ENCODE measurements at places on chromosomes 2 and 18. TPM values are rescaled to one million over a fixed set of nuclear protein-coding genes. Genes with fewer than 3 reads are reported as not detected.

The REG1B gene
- not detected for total RNA-seq

DNA sequence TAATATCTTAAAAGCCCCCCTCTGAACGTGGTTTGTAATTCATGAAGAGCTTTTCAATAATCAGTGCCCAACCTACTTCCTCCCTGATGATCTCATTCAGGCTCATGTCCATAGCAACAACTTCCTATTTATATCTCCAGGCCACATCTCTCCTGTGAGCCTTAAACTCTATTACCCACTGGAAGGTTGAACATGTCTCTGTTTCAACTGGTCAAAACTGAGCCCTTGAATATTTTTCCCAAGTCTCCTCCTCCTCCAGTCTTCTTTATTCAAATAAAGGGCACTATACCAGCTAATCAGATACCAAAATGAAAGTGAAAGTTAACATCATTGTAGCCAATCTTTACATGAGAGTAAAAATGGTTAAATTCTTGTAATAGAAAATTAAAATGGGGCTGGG, 63.7 kb upstream of the ITGA4 start:
- DNase-seq = no peak

- no peak for DNase-seq
These were observed 80.6 kb downstream of the TRABD2A start for GRCh38 chr2:84800194-84800805.

- no peak for DNase-seq
These were observed 124.4 kb downstream of the GRB14 start for GRCh38 chr2:164496881-164497280.

DNA sequence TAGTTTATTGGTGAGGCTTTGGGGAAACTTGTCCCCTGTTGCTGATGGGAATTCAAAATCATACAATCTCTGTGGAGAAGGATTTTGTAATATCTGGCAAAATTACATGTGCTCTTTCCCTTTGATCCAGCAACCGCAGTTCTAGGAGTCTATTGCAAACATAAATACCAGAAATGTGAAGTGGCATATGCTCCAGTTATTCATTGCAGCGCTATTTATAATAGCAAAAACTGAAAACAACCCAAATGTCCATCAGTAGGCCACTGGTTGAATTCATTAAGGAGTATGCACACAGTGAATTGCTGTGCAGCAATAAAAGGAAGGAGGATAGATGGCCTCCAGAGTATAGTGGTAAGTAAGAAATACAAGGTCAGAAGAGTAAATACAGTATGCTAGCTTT, 76.5 kb downstream of the HNRNPLL start:
- DNase-seq = no peak
